Testis (tissue), 5 donors: ENCODE measurements at places on chromosomes 11 and 22. TPM values are rescaled to one million over a fixed set of nuclear protein-coding genes. Genes with fewer than 3 reads are reported as not detected.
A peak's percentile ranks its signal among the peaks of the same experiment; 100 is the strongest.

- DNase-seq = no peak
- H3K4me3 ChIP-seq = peak overlapping the region; percentile 65
- H3K36me3 ChIP-seq = no peaks in the 10 kb centered on the region
- H3K4me1 ChIP-seq = peaks cover 30% of the 10 kb centered on the region
- no peak overlapping the region for H3K27ac ChIP-seq
- no peaks in the 10 kb centered on the region for H3K27me3 ChIP-seq
These were observed 643 bp downstream of the TIGD3 start for GRCh38 chr11:65355013-65355775.

Gene NOX4
- total RNA-seq = 1.3 TPM

Gene SYNGR1
- total RNA-seq = 20.4 TPM

Gene CHRM1
- total RNA-seq = 0.06 TPM

DNA sequence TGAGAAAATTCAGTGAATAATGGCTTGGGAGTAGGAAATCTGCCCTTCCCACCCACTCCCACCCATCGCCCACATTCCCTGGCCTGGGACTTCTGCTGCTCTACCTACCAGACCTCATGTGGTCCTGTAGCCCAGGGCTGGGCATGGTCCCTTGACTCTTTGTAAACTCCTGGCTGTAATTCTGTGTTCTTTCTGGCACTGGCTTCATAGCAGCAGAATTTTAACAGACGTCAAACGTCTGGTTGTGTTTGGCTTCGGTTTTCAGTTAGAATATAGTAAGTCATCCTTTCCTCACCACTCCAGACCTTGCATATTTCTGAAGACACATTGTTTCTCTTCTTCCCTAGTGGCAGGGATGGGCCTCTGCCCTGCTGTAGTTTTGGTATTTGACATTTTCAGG is 210.6 kb downstream of the CSNK2A3 start:
- no peaks in the 10 kb centered on the region for H3K36me3 ChIP-seq
- no peak overlapping the region for H3K4me3 ChIP-seq
- H3K27ac ChIP-seq = peak overlapping the region; percentile 64
- DNase-seq = peak; percentile 25
- H3K4me1 ChIP-seq = peaks cover 16% of the 10 kb centered on the region
- H3K27me3 ChIP-seq = no peaks in the 10 kb centered on the region

Gene TRIM51
- not detected for total RNA-seq

- no peak for DNase-seq
- no peaks in the 10 kb centered on the region for H3K27me3 ChIP-seq
- H3K4me1 ChIP-seq = peaks cover 35% of the 10 kb centered on the region
These were observed 50.6 kb upstream of the ACCSL start for GRCh38 chr11:43997022-43997660.

DNA sequence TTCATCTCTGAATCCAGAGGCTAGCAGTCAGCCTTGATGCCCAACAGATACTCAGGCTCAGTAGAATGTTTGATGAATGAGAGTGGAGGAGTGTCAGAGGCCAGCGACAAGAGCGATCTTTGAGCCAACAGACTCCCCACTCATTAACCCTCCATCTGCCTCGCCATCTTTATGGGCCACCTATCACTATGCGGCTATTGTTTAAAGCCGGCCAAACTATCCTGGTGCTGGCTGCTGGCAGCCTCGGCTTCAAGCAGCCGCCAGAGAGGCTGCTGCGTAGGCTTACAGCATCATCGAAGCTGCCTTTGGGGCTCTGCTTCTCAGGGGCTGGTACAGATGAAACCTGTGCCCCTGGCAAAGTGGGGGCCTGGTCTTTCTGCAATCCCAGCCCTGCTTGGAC is 525.6 kb downstream of the INSC start:
- no peak for DNase-seq
- H3K27ac ChIP-seq = no peak overlapping the region
- H3K4me1 ChIP-seq = no peaks in the 10 kb centered on the region
- no peaks in the 10 kb centered on the region for H3K27me3 ChIP-seq

GRCh38 chr22:44623771-44624510 is 78.1 kb upstream of the PRR5 start:
- no peaks in the 10 kb centered on the region for H3K4me1 ChIP-seq
- H3K27ac ChIP-seq = no peak overlapping the region
- no peaks in the 10 kb centered on the region for H3K27me3 ChIP-seq
- H3K36me3 ChIP-seq = no peaks in the 10 kb centered on the region
- DNase-seq = peak; percentile 53
- H3K4me3 ChIP-seq = no peak overlapping the region

DNA sequence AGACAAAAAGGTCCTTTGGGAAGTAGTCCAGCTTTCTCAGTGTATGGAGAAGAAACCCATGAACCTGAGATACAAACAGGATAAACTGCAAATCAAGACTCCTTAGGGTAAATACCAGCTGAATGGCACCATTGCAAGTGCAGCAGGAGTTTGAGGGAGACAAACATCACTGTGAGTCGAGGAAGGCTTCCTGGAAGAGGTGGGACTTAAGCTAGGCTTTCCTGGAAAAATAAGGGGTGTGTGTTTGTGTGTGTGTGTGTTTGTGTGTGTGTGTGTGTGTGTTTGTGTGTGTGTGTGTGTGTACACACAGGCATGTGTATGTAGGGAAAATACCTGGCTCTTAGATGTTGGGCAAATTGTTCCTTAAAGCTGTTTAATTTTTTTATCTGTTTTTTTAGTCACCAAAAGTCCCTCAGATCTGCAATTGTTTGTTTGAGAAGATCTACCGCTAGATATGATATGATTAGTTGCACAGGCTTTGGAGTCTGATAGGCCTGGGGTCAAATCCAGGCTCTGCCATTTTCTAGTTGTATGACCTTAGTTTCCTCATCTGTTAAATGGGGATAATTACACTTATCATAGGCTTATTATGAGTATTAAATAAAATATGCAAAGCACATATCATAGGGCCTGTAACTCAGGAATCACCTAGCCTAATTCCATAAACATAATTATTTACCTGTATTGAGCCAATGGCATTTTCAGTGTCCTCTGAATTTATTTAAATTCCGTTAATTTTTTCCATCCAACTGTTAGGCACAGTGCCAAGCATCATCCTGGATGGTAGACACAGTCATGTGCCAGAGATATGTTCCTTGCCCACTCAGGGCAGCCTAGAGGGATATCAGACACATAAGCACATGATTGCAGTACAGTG is 85.6 kb upstream of the EED start:
- no peaks in the 10 kb centered on the region for H3K27me3 ChIP-seq
- no peaks in the 10 kb centered on the region for H3K36me3 ChIP-seq
- H3K27ac ChIP-seq = no peak overlapping the region
- no peak for DNase-seq
- H3K4me3 ChIP-seq = no peak overlapping the region
